ENCODE measurements at places on chromosomes 1 and 21. TPM values are rescaled to one million over a fixed set of nuclear protein-coding genes. Genes with fewer than 3 reads are reported as not detected.

The TPTE gene
- 1.1 TPM for total RNA-seq

The BMP8B gene
- total RNA-seq, result 0.14 TPM

The PEX11B gene
- total RNA-seq, result 27.5 TPM

The LCE1C gene
- not detected for total RNA-seq

The OR2L3 gene
- not detected for total RNA-seq

The PPOX gene
- total RNA-seq, result 10.1 TPM

The ACKR1 gene
- not detected for total RNA-seq

The PLA2G2C gene
- not detected for total RNA-seq

The THBS3 gene
- total RNA-seq, result 11.7 TPM

The TNFRSF4 gene
- total RNA-seq, result not detected

The CDC73 gene
- total RNA-seq, result 32.0 TPM

The LRRC3 gene
- total RNA-seq, result 0.29 TPM

The SHE gene
- total RNA-seq, result not detected

The MTARC1 gene
- 0.14 TPM for total RNA-seq

The KIRREL1 gene
- total RNA-seq, result 211 TPM

The OR2T2 gene
- total RNA-seq, result not detected

The LPAR3 gene
- total RNA-seq, result 16.0 TPM

The ID3 gene
- 156 TPM for total RNA-seq

The ZBTB18 gene
- 5.3 TPM for total RNA-seq

Measured in placental pericyte (primary cell).